ENCODE measurements at places on chromosomes 16 and 17.
A peak's percentile ranks its signal among the peaks of the same experiment; 100 is the strongest.

DNA sequence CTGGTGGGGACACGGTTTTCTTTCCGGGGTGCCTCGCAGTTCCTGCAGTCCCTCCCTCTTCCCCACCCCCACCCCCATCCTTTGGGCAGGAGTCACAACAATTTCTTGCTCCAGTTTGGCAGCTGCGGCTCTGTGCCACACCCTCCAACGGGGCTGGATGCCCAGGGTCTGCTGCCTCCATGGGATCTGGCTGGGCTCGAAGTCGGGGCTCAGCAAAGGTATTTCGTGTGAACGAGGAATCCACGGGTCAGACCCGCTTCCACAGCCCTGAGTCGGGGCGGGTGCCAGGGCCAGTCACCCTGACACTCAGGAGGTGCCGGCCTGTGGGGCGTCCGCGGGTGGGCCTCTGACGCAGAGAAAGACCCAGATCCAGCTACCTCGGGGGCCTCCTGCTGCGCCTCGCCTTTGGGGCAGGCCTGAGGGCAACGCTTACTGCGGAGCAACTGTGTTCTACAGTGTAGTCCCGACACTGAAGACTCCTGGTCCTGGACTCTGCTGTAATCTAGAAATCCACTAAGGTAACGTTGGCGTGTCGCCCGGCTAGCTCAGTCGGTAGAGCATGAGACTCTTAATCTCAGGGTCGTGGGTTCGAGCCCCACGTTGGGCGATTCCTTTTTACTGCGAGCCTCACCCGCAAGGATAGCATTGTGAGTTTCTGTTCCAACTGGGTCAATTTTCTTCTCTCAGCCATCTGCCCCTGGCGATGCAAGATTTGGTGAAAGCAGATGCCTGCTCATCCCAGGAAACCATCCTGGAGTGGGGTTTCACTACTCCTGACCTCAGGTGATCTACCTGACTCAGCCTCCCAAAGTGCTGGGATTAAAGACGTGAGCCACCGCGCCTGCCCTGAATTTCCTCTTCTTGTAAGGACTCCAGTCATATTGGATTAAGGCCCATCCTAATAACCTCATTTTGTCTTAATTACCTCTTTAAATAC, 12.6 kb upstream of the OR1F1 start:
- DNase-seq = no peak

- DNase-seq = peak; percentile 89
Observed at GRCh38 chr17:1714980-1715802, 5.0 kb upstream of the TLCD2 start.

DNA sequence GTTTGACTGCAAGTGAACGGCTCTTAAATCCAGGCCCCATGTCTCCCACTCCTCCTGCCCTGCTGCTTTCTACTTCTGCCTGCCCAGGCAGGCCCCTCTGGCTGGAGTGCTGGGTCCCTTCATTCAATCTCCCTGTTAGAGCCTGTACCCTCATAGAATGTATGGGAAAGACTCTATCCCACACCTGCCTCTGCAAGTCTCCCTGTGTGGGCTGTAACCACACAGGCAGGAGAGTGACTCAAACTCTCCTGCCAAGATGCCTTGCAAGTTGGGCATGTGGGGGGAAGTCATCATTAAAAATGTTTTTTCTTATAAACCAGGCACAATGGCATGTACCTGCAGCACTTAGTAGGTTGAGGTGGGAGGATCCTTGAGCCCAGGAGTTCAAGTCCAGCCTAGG, 77.5 kb downstream of the PLXDC1 start:
- no peak for DNase-seq

GRCh38 chr16:73669535-73670274, 621.8 kb upstream of the ZFHX3 start:
- no peak for DNase-seq

DNA sequence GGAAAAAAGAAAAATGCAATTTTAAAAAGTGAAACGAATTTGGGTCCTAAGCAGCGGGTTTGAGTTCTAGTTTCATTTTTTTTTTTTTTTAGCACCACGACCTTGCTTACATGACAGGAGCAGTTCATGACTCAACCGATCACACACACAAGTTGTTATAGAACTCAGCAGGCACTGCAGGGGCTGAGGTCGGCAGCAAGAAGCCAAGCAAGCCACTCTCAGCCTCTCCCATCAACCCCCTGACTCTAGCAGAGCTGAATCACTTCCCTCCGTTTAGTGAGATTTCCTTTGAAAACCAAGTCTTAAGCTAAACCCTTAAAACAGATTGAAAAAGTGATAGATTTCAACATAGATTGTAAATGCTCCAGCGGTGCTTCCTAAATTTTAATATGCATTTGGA, 520.8 kb downstream of the HAPSTR1 start:
- no peak for DNase-seq

- DNase-seq = no peak
Observed at GRCh38 chr17:81481815-81482505, 30.6 kb downstream of the ACTG1 start.

GRCh38 chr16:47310792-47311211, 150.1 kb downstream of the ITFG1 start:
- no peak for DNase-seq

GRCh38 chr16:30947859-30948666, 805 bp upstream of the ORAI3 start:
- peak; percentile 97 for DNase-seq

- peak; percentile 49 for DNase-seq
Observed at GRCh38 chr17:48068491-48068961, 20.4 kb downstream of the NFE2L1 start.

DNA sequence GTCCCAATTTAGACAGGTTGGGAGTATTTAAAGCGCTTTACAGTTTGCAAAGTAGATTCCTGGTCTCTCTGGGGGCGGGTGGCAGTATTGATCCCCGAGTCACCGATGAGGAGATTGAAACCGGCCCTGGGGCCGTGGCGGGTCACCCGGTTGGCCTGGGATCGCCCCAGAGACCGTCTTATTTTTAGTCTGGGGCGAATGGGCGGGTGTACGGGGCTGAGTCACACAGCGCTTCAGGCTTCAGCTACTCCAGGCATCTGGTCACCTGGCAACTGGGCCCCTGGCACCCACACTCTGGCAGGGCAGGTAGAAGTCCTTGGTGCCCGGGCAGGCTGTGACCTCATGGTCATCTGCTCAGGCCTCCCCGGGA, 669 bp downstream of the MIEF2 start:
- DNase-seq = peak; percentile 84

GRCh38 chr17:15973016-15973415, 26.5 kb downstream of the ZSWIM7 start:
- no peak for DNase-seq

- no peak for DNase-seq
Observed at GRCh38 chr17:9672266-9672665, 26.9 kb downstream of the USP43 start.

GRCh38 chr16:19532601-19533000, 8.9 kb downstream of the CCP110 start:
- DNase-seq = no peak

DNA sequence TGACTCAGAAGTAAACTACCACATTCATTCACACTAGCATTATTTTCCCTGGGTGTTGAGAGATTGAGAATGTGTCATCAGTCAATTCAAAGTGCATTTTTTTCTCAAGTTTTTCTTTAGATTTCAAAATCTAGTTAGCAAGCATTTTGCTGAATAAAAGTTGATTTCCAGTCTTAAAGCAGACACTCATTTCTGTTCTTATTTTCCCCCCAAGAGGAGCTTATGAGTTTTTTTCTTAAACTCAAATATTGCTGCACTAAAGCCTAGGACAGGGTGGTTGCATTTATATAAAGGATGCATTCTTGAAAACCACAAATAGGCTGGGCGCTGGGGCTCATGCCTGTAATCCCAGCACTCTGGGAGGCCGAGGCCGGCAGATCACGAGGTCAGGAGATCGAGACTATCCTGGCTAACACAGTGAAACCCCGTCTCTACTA, 15.3 kb downstream of the CDH3 start:
- DNase-seq = no peak

DNA sequence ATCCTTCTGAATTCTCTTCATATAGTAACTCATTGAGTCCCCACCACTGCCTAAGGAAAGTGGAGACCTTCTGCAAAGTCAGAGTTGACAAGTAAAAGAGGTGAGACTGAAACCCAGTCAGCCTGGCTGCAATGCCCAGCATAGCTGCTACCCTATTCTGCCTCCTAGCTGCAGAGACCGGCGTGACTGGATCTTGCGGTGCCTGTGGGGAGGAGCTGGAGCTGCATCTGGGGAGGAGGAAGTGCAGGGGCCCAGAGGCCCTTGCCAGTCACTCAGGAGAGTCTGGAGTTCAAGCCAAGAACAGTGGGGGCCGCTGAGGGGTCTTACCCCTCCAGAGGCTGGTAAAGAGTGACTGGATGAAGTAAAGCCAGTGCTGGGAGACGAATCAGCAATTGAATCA, 35.0 kb upstream of the ZNF423 start:
- no peak for DNase-seq

- DNase-seq = no peak
Observed at GRCh38 chr17:43737722-43738121, 20.9 kb downstream of the SOST start.

- DNase-seq = no peak
Observed at GRCh38 chr16:60261425-60261824, 1527.3 kb upstream of the GOT2 start.

DNA sequence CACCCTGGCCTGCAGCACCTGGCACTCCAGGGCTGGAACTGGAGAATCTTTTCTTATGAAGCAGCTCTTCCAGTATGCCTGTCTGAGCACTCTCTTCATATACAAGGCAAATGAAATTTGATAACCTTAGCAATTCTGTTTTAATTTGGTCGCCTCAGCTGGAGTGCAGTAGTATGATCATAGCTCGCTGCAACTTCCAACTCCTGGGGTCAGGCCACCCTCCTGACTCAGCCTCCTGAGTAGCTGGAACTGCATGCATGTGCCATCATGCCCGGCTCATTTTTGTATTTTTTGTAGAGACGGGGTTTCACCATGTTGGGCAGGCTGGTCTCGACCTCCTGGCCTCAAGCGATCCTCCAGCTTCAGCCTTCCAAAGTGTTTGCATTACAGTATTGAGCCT, 140.8 kb upstream of the CHMP6 start:
- DNase-seq = no peak

GRCh38 chr17:41800601-41801373, 11.0 kb downstream of the P3H4 start:
- no peak for DNase-seq

GRCh38 chr17:65503557-65503956, 57.9 kb downstream of the AXIN2 start:
- DNase-seq = no peak

- DNase-seq = no peak
Observed at GRCh38 chr16:2799859-2800226, 1.6 kb downstream of the PRSS41 start.

GRCh38 chr17:65017207-65017774, 39.2 kb downstream of the GNA13 start:
- DNase-seq = no peak

- no peak for DNase-seq
Observed at GRCh38 chr16:546909-547770, 13.1 kb upstream of the PRR35 start.

DNA sequence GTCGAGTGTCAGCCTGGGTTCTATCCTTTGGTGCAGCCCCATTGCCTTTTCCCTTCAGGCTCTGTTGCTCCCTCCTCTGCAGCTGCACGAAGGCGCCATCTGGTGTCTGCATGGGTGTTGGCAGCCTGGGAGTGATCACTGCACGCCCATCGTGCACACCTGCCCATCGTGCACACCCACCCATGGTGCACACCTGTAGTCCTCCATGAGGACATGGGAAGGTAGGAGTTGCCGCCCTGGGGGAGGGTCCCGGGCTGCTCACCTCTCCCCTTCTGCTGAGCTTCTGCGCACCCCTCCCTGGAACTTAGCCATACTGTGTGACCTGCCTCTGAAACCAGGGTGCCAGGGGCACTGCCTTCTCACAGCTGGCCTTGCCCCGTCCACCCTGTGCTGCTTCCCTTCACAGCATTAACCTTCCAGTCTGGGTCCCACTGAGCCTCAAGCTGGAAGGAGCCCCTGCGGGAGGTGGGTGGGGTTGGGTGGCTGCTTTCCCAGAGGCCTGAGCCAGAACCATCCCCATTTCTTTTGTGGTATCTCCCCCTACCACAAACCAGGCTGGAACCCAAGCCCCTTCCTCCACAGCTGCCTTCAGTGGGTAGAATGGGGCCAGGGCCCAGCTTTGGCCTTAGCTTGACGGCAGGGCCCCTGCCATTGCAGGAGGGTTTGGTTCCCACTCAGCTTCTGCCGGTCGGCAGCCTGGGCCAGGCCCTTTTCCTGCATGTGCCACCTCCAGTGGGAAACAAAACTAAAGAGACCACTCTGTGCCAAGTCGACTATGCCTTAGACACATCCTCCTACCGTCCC, 2.9 kb downstream of the CTRL start:
- peak; percentile 80 for DNase-seq

- no peak for DNase-seq
Observed at GRCh38 chr16:53556521-53556920, 53.5 kb upstream of the AKTIP start.

GRCh38 chr17:67891481-67892119, 66.3 kb downstream of the BPTF start:
- peak; percentile 16 for DNase-seq

DNA sequence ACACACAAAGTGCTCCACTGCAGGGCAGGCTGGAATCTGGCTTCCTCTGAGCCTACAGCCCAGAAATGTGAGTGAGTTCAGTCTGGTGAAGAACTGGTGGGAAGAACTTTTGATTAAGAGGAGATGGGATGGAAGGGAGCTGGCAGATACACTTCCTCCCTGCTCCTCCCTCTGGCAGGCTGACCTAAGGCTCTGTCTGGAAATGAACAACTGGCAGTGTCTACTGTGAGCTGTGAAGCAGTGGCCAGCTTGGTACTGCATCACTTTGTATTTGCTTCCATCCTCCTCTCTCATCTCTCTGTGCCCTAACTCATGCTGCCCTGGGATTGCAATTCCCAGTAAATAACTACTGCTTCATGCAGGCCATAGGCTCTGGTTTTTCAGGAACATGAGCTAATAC, 45.6 kb downstream of the MAF start:
- no peak for DNase-seq

GRCh38 chr17:42308446-42308845, 20.1 kb downstream of the STAT5A start:
- no peak for DNase-seq

DNA sequence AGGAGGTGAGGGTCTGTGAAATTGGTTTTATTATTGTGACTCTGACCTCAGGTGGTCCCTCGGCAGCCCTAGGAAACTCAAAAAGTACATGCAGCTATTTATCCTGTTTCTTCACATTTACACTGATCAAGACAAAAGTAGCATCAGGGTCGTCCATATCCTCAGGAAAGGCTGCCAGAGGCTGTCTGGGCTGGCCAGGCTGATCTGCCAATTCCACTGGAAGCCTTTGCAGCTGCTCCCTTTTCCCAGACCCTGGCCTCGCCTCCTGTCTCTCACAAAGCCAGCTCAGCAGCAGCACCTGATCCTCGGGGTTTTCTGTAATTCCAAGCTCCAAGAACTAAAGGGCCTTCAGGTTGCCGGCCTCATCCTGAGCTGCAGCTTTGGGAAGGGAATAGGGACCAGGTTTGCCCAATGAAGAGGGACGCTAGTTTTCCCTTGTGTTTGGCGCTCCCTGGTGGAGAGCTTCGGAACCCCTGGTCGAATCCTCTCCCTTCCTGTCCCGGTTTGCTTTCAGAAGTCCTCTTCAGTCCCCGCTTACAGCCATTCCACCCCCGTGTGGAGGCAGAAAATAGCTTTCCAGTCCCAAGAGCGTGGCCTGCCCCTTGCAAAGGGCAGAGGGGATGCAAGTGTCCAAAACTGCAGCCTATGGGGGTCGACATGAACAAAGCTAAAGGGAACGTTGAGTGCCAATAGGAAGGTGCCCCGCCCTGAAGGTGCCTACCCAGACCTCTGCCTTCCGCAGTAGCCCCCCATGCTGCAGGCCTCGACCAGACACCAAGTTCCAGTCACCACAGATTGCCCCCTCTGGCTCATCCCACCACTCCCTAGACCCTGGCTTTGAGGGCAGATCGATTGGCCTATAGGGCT, 13.4 kb downstream of the MFSD6L start:
- DNase-seq = peak; percentile 78

- no peak for DNase-seq
Observed at GRCh38 chr17:76381633-76382350, 2.6 kb upstream of the SPHK1 start.

All from AG08396 (cell line).